ENCODE measurements at places on chromosomes 11 and 22.

GRCh38 chr22:33873186-33873585 lies 47.1 kb downstream of the LARGE1 start:
- no peak for DNase-seq

DNA sequence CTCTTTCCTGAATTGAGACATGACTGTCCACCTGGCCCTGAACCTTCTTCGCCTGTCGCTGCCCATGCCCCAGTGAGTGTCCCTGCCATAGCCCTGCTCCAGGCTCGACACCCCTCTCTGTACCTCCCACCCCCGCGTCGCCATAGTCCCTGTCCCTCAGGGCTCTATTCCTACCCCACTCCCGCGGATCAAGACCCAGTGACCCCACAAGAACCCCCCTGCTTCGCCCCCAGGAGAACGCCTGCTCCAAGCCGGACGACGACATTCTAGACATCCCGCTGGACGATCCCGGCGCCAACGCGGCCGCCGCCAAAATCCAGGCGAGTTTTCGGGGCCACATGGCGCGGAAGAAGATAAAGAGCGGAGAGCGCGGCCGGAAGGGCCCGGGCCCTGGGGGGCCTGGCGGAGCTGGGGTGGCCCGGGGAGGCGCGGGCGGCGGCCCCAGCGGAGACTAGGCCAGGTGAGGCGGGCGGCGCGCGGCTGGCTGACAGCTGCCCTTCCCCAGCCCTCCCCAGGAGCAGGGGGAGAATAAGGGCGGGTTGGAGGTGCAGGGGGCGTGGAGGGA lies 5.6 kb downstream of the NRGN start:
- no peak for DNase-seq

DNA sequence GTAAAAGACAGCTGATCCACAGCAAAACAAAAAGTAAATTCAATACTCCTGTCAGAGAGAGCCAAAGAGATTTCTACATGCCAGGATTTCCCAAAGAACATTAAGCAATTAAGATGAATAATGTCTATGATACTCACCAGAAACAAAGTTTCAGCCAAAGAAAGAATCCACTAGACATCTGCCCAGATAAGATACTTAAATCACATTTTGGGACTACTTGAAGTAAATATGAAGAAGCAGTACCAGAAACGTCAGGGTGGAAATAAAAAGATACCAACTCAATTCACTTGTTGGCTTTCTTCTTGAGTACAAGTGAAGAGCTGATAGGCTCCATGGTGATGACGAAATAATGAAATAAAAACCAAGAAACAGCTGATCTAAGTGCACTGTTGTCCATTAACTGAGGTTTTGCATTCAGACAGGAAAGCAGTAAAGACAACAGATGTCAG lies 31.6 kb upstream of the ARHGAP32 start:
- DNase-seq: no peak

DNA sequence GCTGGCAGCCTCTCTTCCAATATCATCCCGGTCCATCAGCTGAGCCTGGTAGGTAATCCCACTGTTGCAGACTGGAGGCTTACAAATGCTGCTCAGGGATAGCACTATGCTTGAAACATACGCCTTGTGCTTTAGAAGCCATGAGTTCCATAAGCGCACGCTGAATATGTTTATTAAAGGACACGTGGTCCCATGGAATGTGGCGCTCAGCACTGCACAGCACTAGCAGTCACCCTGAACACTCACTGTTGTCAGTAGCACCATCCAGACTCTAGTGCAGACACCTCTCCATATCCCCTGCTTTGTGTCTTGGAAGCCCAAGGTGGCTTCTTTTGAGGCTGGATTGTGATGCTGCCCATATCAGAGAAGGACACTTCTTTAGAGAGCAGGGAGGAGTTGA lies 120.9 kb downstream of the MAML2 start:
- DNase-seq: no peak

GRCh38 chr11:10699072-10699471 lies 5.5 kb upstream of the IRAG1 start:
- DNase-seq: no peak

DNA sequence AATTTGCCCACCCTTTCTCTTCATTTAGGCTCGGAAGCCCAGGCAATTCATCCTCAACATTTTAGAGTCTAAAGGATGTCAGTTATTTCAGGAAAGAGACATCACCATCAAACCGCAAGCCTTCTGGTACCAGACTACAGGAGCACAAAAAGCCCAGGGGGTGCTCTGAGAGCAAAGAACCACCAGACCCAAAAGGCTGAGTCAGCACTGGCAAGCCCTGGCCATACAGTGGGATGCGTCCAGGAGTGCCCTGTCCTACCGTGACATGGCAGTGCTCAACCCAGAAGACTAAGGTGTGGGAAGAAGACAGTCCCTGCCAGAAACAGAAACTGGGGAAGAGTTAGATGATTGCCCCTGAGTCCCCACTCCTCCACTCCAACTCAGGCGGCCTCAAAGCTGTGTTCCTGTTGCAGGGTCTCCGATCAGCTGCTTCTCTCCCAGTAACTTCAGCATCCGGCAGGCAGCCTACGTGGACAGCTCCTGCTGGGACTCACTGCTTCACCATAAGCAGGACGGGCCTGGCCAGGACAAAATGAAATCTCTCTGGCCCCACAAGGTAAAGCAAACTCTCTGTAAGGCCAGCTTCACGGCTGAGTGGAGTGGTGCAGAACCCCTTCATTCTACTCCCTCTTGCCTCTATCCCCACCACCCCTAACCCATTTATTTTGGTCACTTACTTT lies 1.5 kb downstream of the PANX3 start:
- no peak for DNase-seq

DNA sequence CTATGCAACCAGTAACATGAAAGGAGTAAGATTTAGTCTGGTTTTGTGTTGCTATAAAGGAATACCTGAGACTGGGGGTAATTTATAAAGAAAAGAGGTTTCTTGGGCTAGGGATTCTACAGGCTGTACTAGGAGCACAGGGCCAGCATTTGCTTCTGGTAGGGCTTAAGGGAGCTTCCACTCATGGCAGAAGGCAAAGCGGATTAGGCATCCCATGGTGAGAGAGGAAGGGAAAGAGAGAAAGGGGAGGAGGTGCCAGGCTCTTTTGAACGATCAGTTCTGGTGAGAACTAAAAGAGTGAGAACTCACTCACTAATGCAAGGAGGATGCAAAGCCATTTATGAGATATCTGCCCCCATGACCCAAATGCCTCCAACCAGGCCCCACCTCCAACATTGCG lies 283.2 kb downstream of the OPCML start:
- DNase-seq: no peak

GRCh38 chr11:17719938-17720795 lies 796 bp downstream of the MYOD1 start:
- no peak for DNase-seq

DNA sequence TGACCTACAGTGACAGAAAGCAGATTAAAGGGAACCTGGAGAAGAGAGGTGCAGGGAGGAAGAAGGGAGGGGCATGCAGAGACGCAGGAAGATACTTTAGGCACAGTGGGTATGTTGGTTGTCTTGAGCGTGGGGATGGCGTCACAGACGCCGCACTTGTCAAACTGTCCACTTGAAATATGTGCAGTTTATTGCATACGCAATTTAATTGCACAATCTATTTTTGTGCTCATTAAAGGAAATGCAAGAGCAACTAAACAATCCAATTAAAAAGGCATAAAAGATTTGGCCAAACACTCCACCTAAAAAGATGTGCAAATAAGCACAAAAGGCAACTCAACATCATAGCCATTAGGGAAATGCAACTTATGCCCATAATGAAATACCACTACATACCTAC lies 16.8 kb downstream of the GNB1L start:
- no peak for DNase-seq

DNA sequence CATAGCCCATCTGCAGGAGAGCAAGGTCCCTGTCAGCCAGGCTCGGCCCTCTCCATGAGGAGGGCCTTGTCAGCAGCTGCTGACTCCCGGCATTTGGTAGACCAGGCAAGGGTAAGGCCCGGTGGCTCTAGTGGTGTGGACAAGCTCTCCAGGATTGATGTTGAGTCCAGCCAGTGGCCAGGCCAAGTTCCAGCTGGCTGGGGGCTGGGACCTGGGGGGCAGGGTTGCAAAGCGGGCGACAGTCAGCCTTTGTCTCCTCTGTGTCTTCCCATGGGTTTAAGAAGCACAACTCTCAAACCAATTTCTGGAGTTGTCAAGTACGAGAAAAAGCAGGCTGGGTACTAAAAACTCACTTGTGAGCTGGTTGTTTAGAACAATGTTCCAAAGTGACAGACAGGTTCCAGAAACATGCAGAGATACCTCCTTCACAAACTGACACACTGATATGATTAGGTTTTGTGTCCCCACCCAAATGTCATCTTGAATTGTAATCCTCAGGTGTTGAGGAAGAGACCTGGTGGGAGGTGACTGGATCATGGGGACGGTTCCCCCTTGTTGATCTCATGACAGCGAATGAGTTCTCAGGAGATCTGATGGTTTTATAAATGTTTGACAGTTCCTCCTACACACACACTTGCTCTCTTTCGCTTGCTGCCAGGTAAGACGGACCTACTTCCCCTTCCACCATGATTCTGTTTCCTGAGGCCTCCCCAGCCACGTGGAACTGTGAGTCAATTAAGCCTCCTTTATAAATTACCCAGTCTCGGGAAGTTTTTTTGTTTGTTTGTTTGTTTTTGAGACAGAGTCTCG lies 52.3 kb upstream of the SERPIND1 start:
- no peak for DNase-seq
